ENCODE measurements at places on chromosomes 11 and 22.

GRCh38 chr11:78000193-78000592 lies 5.7 kb upstream of the INTS4 start:
- peak; percentile 51 for DNase-seq

GRCh38 chr11:4680341-4680740 lies 17.3 kb downstream of the OR51E2 start:
- DNase-seq = peak; percentile 56

- DNase-seq = no peak
These were observed 676.9 kb downstream of the BRD1 start for GRCh38 chr22:49150801-49151221.

DNA sequence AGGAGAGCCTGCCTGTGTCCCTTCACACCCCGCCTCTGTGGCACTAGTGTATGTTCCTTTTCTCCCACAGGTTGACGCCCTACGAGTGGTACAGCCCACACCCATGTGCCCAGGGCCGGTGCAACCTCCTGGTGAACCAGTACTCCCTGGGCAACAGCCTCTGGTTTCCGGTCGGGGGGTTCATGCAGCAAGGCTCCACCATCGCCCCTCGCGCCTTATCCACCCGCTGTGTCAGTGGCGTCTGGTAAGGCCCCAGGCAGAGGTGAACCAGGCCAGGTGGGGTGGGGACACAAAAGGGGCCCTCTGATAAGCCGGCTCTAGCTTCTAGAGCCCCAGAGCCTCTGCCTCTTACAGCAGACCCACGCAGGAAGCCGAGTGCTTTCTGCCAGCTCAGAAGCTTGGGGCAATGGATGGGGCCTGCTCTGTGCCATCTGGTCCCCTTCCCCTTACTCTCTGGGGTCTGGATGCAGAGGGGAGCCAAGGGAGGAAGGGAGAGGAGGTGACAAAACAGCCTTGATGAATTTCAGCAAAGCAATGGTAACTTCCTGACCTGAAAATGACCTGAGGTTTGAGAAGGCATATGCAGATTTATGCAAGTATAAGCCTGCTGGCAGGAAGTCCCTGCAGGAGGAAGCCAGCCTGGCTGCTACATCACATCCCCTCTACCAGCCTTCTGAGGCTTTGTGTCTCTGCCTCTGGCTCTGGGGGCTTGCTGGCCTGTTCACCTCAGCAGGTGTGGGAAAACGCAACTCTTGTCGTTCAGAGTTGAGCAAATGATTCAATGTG lies 67.0 kb upstream of the TBCEL start:
- no peak for DNase-seq

- no peak for DNase-seq
These were observed 13.2 kb upstream of the TPP1 start for GRCh38 chr11:6632116-6633073.

DNA sequence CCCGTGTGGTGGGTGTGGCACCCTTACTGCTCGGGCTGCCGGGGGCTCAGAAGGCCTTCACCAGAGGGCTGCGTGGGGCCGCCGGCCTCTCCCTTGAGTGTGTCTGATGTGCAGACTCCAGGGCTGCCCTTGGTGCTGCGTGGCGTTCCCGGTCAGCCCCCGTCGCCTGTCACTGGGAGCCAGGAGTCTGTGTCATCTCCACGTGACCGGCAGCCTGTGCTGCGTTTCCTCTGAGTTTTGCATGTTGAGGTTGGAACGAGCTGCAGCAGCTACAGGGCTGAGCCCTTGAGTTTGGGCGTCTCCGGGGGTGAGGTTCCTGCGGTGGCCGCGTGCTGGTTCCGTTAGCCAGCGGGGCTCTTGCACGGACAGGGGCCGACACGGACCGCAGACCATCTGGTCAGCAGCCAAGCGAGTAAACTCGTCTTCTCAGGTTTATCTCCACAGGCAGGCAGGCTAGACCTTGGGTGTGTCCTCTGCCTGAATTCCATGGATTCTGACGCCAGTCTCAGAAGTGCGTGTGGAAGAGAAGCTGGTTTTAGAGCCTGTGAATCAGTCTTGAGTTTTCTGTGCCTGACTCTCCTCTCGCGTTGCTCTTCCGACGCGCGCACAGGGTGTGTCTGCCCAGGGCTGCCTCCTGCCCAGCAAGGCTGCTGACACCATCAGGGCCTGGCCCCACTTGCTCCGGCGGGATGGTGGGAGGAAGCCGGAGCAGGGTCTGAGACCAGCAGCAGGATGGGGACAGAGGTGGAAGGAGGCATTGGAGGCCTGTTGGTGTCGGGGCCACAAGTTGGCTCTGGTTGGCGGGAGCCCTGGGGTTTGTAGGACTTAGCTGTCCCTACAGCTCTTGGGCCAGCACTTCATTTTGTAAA lies 10.5 kb downstream of the PTDSS2 start:
- no peak for DNase-seq

- DNase-seq = no peak
These were observed 428 bp upstream of the FEZ1 start for GRCh38 chr11:125496529-125496857.

DNA sequence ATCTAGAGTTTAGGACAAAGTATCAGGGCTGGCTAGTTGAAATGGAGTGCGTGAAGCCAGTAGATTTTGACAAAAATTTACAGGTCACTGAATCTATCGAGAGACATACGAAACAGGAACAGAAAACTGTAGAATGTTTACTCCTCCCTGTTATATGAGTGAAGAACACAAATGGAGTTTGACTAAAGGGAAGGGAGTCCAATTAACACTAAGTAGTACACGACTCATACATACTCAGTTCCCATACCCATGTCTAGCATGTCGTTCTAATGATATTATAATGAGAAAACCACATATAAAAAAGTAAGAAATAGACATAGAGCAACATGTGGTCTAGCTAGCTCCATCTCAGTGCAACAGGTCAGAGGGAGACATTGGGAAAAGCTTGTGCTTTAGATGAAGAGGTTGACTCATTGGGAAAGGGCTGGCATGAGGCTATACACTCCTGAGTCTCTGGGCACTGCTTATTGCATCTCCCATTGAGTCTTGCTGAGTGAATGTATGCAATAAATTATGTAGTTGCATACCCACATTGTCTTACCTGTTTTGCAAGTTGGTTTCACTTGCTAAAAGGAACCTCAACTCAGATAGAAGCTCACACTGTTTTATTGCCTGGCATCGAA lies 43.5 kb downstream of the CD44 start:
- no peak for DNase-seq

DNA sequence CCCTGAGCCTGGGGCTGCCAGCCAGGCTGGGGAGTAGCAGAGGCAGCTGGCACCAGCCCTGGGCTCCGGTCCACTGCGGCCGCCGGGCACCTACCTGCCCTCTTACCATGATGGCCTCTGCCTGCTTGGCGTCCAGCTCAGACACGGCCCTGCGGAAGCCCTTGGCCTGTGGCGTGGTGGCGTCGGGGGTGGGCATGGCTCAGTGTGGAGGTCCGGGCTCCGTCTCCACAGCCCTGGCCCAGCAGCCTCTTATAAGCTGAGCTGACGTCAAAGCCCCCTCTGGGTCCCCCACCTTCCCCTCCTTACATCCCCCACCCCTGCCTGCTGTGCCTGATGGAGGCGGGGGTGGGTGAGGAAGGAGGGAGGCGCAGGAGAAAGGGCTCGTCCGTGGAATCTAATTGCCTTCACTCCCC lies at the start of gene TH:
Gene TH (minus strand): TSS at position 225 of the 413 bp plus-strand sequence. CDS start 29 bp downstream, at position 196.
- DNase-seq = no peak

- no peak for DNase-seq
These were observed 102.1 kb downstream of the FBXO7 start for GRCh38 chr22:32576553-32577253.

DNA sequence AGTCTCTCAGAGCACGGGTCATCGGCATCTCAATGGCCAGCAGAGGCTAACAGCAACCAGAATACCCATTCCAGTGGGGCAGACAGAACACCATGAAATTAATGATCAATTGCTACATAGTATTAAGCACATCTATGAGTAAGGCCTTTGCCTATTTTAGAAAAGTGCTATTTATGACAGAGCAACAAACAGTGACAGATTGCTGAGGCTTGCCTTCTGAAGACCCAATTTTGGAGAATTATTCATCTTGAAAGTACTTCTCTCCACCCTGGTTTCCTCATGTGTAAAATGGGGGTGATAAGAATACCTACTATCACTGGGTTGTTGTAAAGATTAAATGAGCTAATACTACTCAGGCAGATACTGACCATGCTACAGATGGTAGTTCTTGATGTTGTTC lies 232.7 kb downstream of the TENM4 start:
- no peak for DNase-seq

DNA sequence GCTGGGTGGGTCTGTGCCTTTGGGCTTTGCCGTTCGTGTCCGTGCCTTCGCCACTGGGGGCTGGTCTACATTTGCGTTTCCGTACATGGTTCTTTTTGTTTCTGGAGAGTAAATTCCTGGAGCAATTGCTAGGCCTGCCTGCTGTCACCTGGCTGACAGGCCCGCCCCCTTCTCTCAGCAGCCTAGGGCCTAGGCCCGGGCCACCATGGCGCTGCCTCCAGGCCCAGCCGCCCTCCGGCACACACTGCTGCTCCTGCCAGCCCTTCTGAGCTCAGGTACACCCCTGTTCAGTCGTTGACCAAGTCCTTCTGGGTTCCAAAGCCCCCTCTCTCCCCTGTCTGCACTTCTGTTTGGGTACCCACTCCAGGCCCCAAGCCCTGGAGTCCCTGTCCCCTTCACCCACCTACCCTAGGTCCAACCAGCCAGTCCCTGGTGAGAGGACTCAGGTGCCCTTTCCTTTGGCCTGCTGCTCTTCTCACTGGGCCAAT lies 649 bp downstream of the TMEM25 start:
- no peak for DNase-seq

- no peak for DNase-seq
These were observed 105.5 kb downstream of the KCNC1 start for GRCh38 chr11:17840101-17840548.

DNA sequence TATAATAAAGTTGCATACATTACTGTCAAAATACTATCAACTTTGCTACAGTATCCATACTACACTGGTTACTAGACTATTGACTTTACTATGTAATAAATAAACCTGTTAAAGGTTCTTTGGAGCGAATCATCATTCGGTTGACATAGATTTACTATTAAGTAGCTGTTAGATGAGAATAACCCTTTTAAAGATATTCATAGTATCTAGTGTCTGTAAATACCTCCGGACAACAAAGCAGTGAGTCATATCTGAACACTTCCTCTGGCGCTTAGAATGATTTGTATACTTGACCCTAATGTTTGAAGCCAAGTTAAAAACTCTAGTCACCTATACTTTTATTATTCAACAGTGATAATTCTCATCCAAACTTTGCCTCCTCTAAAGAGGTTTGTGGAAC lies 84.7 kb downstream of the MSANTD4 start:
- DNase-seq = no peak
